ENCODE measurements at places on chromosomes 7 and 10. TPM values are rescaled to one million over a fixed set of nuclear protein-coding genes. Genes with fewer than 3 reads are reported as not detected.

The SORCS3 gene
- total RNA-seq, result not detected

The TFR2 gene
- total RNA-seq, result 2.2 TPM

The MMP21 gene
- total RNA-seq, result not detected

The PGAM2 gene
- not detected for total RNA-seq

The PRRT4 gene
- 0.26 TPM for total RNA-seq

The CTNNA3 gene
- not detected for total RNA-seq

The ZNF107 gene
- total RNA-seq, result 3.9 TPM

The MRLN gene
- not detected for total RNA-seq

The CDC14C gene
- total RNA-seq, result not detected

The NEUROD6 gene
- total RNA-seq, result not detected

The CALHM3 gene
- 0.22 TPM for total RNA-seq

The ZC3HAV1L gene
- total RNA-seq, result 10.1 TPM

The CAMK2G gene
- total RNA-seq, result 18.2 TPM

The CRYGN gene
- not detected for total RNA-seq

The PRKAR2B gene
- 2.4 TPM for total RNA-seq

The TUBAL3 gene
- 0.24 TPM for total RNA-seq

The CNTNAP2 gene
- 0.02 TPM for total RNA-seq

The SLIT1 gene
- 0.06 TPM for total RNA-seq

The PUS7 gene
- total RNA-seq, result 25.4 TPM

The SOSTDC1 gene
- total RNA-seq, result not detected

The CYCS gene
- total RNA-seq, result 292 TPM

The CUZD1 gene
- total RNA-seq, result 1.0 TPM

The RAPGEF5 gene
- 0.18 TPM for total RNA-seq

The ZNF488 gene
- total RNA-seq, result 10.6 TPM

The CCDC71L gene
- 12.5 TPM for total RNA-seq

The ENO4 gene
- 0.10 TPM for total RNA-seq

The KLF14 gene
- 0.02 TPM for total RNA-seq

The CPA2 gene
- total RNA-seq, result 0.15 TPM

The RBP4 gene
- 4.9 TPM for total RNA-seq

The PRLHR gene
- not detected for total RNA-seq

The DPY19L1 gene
- total RNA-seq, result 49.5 TPM

The GET4 gene
- total RNA-seq, result 52.5 TPM

The RRP12 gene
- total RNA-seq, result 60.9 TPM

The NANOS1 gene
- 2.6 TPM for total RNA-seq

The PNLIPRP2 gene
- 0.11 TPM for total RNA-seq

The FAM237B gene
- total RNA-seq, result 0.04 TPM

The PTPN20 gene
- 3.7 TPM for total RNA-seq

The IDI2 gene
- total RNA-seq, result not detected

The C10orf95 gene
- total RNA-seq, result 0.25 TPM
